Astrocyte (in vitro differentiated cells and primary cell): ENCODE measurements at places on chromosomes 7 and 10.

GRCh38 chr7:151315038-151315655 lies 26.5 kb upstream of the NUB1 start:
- peak; percentile 14 for DNase-seq

DNA sequence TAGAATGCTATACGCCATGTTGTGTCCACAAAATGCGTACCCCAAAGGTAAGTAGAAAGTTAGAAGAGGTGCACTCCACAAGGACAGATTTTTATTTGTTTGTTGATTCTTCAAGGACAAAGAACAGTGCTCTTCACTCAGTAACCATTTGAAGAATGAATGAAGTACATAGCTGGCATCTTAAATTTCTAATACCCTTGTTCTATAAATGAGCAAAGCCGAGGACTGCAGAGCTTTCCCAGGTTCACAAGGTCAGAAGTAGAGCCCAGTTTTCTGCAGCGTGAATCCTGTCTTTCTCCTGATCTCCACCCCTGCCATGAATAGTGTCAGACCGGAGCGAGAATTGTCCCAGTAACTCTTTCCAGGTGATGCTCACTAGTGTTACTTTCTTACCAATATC lies 9.5 kb downstream of the HECW1 start:
- DNase-seq, result no peak

DNA sequence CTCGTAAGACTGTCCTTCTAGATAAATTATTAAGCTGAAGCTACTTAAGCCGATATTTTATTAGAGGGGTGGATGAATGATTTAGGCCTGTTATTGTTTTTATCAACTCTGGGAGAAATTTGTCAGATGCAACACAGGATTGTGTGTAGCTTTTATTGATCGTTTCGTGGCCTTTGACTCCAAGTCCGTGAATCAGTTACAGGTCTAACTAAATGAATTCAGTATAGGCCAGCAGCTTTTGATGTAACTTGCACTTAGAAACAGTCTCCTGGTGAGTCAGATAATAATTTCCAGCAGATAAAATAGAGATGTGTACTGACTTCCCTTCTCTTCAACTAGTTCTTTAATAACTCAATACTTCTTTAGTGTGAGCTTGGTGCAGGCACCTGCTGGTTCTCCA lies 341.7 kb upstream of the SMIM30 start:
- no peak for DNase-seq

GRCh38 chr10:81116990-81117389 lies 579.3 kb downstream of the SH2D4B start:
- no peak for DNase-seq

GRCh38 chr7:83162402-83163256 lies at the start of gene PCLO:
TSS of gene PCLO (minus strand) at chr7:83162884. CDS start at chr7:83162592, 292 bp downstream.
- DNase-seq, result peak; percentile 56

GRCh38 chr7:108135446-108136190 lies 5.5 kb upstream of the LAMB4 start:
- DNase-seq, result no peak

DNA sequence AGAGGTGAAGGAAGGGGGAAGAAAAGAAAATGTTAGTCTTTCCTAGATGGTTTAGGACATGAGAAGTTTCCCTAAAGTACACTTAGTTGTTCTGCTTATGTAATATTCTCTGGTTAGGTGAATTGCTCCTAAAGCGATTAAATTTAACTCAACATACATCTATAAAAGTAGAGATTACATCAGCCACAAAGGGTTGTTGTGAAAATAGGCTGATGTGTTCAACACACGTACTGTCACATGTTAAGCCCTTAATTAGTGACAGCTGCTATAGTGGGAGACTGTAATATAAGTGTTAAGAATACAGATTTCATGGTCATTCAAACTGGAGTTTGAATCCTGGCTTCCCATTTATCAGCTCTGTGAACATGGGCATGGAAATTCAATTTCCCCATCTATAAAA lies 12.8 kb downstream of the HECTD2 start:
- DNase-seq, result no peak

GRCh38 chr10:1860351-1860750 lies 123.0 kb upstream of the ADARB2 start:
- DNase-seq, result no peak

DNA sequence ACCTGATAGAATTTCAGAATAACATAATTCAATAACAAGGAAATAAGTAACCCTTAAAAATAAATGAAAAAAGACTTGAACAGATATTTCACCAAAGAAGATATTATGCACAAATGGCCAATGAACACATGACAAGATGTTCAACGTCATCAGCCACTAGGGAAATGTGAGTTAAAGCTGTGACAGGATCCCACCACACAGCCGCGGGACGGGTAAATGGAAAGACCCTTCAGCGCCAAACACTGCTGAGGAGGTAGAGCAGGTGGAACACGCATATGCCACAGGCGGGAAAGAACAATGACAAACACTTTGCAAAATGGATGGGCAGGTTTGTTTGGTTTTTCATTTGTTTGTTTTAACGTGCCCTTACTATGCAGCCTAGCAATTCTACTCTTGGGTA lies 86.1 kb upstream of the RNF32 start:
- no peak for DNase-seq

DNA sequence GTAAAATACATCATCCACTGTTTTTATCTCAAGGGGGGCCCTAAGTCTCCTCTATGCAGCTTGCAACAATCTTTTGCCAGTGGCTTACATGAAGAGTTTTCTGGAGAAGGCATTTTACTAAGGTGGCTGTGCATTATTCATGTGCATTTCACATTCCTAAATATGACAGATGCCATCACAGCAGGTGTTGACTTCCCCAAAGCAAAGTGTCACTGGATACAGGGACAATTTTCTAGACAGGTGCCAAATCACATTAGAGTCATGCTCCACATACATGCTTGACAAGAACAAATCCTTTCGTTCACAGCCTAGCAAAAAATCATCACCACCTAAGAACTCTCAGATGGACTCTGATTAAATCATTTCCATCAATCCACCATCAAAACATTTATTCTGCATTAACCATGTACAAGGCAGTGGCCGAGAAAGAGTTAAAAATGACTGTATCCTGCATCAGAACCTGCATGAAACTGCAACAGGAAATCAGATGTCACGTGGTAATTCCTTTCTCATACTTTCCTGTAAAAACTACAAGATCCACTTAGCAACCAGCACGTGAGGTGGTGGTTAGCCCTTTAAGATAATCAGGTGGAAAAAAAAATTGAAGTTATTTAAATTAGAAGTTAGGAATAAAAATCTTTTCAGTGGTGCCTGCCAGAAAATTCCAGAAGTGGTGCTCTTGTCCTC lies 88.2 kb upstream of the AFAP1L2 start:
- DNase-seq, result peak; percentile 19

GRCh38 chr10:121440461-121440860 lies 157.8 kb downstream of the FGFR2 start:
- DNase-seq, result no peak

DNA sequence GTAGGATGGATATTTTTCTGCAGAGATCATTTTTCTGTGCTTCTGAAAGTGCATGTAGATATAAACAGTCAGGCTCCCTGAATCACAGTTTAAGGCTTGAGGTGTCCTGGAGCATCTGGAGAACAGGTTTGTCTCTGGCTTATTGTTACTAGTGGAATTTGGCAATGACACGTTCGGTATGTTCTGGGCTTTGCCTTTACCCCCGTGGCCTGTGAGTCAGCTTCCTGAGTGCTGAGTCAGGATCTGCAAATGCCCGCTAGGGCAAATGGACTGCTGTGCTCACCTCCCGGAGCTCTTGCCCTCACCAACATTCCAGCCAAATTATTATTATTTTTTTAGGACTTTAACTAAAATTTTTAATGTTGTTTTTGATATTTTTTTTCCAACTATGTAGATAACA lies 192.5 kb upstream of the PRSS1 start:
- DNase-seq, result peak; percentile 98

DNA sequence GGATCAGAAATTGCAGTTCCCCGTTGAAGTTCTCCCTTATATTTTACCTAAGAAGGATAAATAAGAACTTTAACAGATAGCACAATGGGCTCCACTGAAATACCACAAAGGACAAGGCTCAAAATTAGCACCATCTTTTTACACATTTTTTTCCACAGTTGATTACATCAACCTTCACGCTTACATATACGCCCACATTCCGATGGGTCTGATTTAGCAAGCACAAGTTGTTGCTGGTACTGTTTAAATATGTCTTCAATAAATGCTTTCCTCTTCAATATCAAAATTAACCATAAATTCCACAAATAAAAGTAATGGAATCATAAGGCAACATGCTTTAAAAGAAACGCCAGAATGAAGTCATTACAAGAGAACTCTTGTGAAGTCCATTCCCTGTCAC lies 79.5 kb downstream of the NEBL start:
- DNase-seq, result no peak

- DNase-seq, result no peak
Observed at GRCh38 chr7:45588466-45588865, 14.3 kb downstream of the ADCY1 start.

DNA sequence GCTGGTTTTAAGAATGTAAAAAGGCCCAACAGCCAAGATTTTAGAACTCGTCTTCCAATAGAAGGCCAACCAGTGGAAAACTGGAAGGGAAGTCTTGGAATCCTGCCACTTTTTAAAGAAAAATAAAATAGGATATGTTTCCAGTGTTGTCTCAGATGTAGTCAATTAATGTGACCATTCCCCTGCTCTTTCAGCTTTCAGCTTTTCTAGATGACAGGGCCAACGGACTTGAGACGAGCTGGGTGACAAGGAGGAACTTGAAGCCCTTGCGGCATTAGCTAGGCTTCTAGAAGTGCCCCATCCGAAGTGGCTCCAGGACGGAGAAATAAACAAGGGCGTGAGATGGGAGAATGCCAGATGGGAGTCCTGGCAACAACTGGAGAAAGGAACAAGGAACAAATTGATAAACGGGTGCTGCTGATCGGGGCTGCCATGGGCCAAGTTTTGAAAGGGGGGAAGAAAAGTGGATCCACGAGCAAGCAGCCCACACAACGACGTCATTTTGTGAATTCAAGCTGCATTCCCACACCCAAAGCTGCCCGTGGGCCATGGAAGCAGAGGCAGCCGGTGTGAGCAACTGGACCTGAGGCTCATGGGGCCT lies 42.3 kb downstream of the CTBP2 start:
- no peak for DNase-seq

DNA sequence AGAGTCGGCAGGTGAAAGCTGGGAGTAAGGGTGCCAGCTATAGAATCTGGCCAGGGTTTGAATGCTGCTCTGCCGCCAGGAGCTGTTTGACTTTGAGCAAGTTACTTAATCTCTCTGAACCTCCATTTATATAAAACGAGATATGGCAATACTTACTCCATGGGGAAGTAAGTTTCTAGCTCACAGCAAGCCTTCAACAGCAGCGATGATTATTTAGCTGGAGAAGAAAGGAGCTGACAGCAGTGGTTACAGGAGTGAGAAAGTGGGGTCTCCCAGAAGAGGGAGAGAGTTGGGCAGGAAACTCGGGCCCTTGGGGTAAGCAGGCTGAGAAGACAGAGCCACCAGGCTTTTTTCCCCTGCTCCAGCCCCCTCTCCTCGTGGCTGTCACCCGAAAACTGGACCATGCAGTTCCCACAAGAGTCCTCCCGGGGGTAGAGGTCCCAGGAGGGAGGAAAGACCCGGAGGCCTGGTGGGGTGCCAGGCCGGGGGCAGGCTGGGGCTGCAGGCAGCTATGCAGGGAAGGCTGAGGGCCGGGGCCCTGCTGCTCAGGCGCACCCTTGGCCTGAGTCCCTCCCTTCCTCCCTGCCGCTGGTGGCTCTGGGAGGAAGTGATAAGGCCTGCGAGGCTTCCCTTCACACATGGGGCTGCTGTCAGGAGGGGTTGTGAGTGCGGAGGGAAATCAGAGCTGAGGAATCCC lies 3.5 kb downstream of the NOS3 start:
- DNase-seq, result no peak

GRCh38 chr10:55263327-55263726 lies 462.3 kb upstream of the PCDH15 start:
- no peak for DNase-seq

DNA sequence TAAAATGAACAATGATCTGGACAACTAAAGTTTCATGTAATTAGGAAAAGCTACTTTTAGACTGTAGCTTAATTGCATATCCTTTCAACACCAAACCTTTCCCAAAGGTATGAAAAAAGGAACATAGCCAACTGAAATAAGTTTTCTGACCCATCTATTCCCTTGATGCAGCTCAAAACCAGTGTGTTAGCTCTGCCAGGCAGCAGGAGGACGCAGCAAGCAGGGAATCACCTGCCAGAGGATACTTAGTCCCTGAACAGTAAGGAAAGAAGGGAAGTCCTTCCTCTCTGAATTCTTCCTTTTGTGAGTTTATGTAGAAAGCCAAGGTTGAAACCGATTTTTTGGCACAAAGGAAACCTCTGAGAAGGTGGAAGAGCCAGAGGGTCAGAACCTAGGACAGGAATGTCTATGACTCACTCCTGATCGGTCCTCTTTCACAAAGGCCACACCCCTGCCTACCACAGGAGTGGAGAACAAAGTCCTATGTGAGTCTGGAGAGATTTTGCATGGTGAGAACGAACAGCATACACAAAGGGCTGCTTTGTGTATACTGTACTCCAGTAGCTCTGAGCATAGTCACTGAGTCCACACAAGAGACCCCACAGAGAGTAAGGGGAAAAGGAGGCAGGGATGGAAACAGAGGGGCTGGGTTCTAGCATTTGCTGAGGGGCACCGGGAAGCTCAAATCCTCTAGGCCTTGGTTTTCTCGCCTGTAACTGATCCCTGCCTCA lies 68.8 kb upstream of the GSDME start:
- peak; percentile 86 for DNase-seq

GRCh38 chr10:100740476-100741377 lies 4.7 kb upstream of the PAX2 start:
- DNase-seq, result no peak

DNA sequence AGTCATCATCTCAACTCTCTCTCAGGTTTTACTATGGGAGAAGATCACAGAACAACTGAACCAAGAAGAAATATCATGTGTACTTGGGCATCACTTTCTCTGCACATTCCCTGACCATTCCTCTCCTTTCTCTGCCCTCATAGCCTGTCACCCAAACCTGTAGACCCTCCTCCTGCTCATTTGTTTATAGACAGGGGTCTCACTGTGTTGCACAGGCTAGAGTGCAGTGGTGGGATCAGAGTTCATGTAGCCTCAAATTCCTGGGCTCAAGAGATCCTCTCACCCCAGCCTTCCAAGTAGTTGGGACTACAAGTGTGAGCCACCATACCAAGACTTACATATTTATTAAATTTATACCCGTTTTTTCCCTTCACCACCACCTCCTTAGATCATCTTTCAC lies 260.8 kb upstream of the SLC26A5 start:
- no peak for DNase-seq

DNA sequence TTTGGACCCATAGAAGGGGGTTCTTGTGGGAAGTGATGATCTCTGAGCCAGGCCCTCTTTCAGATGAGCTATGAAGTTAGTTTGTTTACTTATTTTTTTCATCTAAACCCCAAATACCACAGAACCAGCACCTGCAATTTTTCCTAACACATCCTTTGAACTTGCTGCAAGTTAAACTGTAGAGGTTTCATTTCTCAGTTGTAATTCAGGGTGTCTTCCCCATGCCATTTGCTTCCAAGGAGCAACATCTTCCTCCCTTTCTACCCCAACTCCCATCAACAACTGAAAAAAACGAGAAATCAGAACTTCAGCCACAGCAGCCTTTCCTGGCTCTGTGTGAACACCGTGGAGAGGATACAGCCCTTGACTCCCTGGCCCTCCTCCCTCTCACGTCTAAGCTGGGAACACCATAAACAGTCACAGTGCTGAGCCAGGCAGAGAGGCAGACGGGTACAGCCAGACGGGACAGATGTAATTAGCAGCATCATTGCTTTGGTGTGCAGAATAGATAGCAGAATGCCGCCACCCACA lies 63.6 kb downstream of the RGS10 start:
- no peak for DNase-seq

GRCh38 chr7:39911167-39911566 lies 38.9 kb upstream of the CDK13 start:
- no peak for DNase-seq
